ENCODE measurements at places on chromosomes 7 and 10.
A peak's percentile ranks its signal among the peaks of the same experiment; 100 is the strongest.

- DNase-seq: no peak
Observed at GRCh38 chr7:138212314-138212713, 136.1 kb downstream of the AKR1D1 start.

DNA sequence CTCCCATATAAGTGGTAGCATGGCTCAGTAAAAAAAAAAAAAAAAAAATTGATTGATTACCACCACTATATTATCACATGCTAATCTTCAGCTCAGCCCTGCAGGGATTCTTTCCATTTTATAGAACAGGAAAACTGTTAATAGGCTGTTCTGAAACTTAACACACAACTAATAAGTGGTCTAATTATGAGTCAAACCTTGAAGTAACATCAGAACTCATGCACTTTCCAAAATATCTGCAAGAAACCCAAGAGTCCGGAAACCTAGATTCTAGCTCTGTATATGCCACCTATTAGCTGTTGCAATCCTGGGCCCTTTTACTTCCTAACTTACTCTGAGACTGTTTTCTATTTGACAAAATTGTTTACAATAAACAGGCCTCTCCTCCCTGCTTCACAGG, 23.9 kb downstream of the SEM1 start:
- DNase-seq: no peak

DNA sequence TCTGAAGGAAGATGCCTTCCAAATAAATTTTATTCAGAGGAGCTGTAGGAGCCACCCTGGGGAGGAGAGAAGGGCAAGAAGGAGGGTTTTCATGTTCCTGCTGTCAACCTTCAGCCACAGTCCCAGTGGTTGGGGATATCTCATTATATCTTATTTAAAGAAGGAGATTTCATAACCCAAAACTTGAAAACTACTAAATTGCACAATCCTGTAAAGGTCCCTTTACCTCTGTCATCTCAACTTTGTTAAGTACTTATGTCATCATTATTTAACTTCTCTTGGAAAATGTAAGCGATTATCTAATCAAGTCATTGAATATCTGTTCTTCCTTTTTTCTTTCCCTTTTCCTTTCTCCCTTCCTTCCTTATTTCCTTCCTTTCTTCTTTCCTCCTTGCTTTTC, 794.5 kb upstream of the IGFBP3 start:
- no peak for DNase-seq

- DNase-seq: no peak
Observed at GRCh38 chr7:48875045-48875916, 49.1 kb upstream of the CDC14C start.

DNA sequence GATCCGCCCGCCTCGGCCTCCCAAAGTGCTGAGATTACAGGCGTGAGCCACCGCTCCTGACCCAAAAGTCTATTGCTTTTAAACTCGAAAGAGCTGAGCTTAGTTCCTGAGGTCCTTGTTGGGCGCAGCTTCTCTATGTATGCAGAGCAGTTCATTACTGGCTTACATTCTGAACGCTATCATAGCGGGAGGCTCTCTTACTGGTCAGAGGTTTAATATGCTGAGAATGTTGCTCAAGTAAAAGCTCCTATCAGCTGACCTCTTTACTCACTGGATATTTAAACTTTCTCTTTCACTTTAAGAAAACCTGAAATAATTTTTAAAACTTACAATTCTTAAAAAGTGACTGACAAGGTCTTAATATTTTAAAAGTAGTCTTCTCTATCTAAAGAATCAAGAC, 160.8 kb upstream of the WNT16 start:
- no peak for DNase-seq

GRCh38 chr7:75980430-75981202, 13.8 kb downstream of the TMEM120A start:
- no peak for DNase-seq

DNA sequence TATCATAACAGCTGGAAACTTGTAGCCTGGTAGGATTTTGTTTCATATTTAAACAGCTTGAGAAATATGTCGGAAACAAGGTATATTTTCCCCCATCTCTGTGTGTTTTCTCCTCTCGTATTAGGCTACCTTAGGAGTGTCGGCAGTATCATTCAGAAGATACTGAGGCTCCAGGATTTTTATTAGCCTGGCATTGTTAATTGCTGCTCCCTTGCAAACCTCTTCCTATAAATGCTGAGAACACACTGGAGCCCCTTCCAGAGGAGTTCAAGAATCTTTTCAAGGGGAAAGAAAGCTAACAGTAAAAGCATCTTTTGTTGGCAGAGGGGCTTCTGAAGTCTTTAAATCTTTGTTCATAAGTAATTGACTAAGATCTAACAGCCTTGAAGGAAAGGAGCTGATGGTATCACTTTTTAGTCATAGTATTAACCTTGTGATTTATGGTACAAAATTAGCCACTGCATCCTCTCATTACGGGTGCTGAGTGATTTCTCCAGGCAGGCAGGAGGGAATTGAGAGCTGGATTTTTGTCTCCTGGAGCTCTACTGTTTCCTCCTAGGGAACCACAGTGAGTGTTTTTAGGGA, 998.7 kb downstream of the LRMDA start:
- no peak for DNase-seq

GRCh38 chr10:109780997-109781396, 142.3 kb downstream of the XPNPEP1 start:
- no peak for DNase-seq

DNA sequence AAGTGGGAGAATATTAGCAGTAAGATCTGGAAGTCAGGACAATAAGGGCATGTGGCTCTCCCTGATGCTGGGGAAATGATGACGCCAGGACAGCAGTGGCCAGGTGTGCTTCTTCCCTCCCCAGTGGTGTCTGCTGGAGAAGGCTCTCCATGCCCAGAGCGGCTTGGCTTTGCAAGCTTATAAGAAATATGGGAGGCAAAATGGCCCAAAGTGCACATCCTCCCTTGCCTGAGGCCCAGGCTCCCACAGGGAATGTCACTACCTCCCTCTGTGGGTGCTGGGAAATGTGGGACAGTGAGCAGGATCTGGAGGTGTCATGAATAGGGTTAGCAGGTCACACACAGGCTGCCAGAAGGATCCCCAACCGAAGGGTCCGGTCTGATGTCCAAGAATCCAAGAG, 17.1 kb upstream of the ZNF488 start:
- DNase-seq: no peak

DNA sequence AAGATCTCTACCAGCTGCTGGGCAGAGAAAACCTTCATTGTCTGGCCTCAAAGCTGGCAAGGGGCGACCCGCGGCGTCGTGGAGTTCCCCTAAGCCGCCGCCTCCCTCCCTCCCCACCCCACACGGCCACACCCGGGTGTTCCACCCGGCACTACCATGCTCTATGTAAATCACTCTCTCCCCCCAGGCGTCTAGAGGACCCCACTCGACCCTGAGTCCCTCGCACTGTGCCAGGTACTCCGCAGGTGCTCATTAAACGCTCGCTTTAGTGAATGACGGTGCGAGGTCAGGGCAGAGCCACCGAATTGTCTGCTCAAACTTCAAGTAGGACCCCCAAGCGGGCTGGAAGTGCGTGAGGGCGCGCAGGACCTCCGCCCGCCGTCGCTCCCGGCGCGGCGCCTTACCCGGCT, 628 bp downstream of the PARP12 start:
- peak; percentile 70 for DNase-seq

GRCh38 chr7:111998326-111998725, 207.9 kb downstream of the DOCK4 start:
- no peak for DNase-seq

- no peak for DNase-seq
Observed at GRCh38 chr7:117402109-117402508, 25.2 kb downstream of the ASZ1 start.

DNA sequence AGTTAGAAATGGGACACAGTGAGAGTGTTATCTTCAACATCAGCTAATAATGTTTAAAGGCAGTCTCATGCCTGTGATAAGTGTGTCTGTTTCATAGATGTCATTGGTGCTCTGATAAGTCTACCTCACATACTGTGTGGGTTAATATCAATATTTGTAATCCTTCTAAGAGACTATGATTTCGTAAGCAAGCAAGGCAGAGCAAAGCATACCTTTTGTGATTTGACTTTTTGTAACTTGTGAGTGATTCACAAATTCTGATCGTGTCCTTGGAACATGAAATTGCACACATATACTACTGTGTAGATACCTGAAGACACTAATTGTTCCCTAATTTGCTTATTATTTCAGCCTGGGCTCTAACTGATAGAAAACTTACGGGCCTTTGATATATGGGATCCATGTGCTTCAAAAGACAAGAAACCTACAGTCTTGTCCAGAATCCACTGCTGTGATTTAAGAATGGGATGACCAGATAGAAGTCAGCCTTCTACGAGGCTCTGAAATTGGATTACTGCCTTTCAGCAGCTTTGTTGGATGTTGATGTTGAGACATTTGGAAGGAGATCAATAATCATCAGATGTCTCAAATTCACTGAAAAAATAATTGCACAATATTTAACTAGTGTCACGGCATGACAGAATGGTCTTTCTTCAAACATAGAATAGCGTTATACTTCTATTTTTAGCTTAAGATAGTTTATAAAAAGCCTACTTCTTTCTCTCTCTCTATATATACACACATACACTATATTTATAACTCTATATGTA, 63.2 kb upstream of the KLF6 start:
- no peak for DNase-seq

DNA sequence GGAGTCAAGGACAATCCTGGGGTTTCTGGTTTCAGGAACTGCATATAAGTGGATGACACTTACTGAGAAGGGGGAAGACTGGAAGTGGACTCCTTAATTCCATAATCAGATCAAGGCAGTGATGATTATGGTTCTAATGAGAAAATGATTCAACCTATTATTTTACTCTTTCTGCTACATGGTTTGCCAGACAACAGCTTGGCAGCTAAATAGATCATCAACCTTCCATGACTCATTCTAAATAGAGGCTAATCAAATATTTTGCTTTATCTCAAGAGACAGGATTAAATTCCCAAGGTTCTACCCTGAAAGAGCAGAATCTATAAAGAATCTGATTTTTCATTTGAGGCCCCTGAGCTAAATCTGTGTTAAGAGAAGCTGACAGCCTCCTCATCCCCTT, 46.3 kb downstream of the CNNM1 start:
- DNase-seq: no peak

DNA sequence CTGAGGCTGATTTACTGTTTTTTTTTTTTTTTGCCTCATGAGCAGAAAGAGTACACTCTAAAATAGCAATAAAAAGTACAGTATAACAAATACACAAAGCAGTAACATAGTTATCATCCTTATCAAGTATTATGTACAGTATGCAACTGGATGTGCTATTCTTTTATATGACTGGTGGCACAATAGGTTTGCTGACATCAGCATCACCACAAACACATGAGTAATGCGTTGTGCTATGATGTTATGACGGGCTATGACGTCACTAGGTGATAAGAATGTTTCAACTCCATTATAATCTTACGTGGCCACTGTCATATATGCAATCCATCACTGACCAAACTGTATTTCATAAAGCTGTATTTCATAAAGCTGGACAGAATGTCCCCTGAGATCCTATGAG, 189.2 kb upstream of the GLI3 start:
- no peak for DNase-seq

- no peak for DNase-seq
Observed at GRCh38 chr10:44724415-44725174, 186.5 kb upstream of the TMEM72 start.

DNA sequence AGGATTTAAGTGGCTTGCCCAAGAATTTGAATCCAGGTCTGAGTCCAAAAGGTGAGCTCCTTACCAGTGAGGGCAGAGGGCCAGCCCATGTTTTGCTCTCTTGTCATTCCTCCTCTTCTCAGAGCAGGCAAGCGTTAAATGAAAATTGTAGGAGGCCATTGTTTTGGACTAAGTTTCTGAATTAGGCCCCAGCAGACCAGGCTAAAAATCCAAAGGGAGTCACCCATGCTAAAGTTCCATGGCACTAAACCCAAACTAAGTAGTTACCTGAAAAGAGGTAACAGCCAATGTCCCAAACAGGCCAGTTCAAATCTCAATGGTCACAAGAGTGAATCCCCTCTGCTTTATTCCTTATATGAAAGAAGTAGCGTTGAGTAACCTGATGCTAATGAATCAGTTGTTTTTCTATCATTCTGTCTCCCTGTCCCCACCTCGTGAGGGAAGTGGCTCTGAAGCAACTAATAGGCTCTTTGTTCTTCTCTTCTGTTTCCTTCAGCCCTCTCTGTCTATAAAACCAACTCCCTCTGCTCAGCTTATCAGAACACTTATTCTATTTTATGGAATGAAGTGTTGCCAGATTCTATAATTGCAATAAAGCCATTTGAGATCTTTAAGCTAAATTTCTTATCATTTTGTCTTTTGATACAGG, 17.5 kb upstream of the CDH23 start:
- DNase-seq: no peak

GRCh38 chr7:147245274-147245673, 1128.7 kb downstream of the CNTNAP2 start:
- peak; percentile 5 for DNase-seq

- no peak for DNase-seq
Observed at GRCh38 chr10:15348579-15348978, 22.5 kb downstream of the FAM171A1 start.

DNA sequence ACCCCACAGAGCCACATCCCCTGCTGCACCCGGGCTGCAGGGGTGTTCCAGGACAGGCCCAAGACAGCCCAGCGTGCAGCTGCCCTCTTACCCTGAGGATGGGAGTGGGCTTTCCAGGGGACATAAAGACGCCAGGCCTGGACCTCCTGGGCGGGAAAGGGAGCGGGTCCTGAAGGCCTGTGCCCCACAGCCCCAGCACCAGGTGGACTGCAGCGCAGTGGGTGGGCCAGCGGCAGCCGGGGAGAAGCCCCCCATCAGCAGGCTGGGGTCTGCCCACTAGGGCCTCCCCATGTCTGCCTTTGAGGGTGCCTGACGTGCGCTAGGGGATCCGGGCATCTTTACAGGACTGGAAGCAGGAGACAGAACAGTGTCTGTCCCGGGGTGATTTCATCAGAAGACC, 22.6 kb upstream of the ZNF735 start:
- no peak for DNase-seq

- DNase-seq: no peak
Observed at GRCh38 chr10:123689880-123690279, 23.7 kb downstream of the GPR26 start.

GRCh38 chr10:128812000-128812399, 655.0 kb upstream of the MGMT start:
- no peak for DNase-seq

DNA sequence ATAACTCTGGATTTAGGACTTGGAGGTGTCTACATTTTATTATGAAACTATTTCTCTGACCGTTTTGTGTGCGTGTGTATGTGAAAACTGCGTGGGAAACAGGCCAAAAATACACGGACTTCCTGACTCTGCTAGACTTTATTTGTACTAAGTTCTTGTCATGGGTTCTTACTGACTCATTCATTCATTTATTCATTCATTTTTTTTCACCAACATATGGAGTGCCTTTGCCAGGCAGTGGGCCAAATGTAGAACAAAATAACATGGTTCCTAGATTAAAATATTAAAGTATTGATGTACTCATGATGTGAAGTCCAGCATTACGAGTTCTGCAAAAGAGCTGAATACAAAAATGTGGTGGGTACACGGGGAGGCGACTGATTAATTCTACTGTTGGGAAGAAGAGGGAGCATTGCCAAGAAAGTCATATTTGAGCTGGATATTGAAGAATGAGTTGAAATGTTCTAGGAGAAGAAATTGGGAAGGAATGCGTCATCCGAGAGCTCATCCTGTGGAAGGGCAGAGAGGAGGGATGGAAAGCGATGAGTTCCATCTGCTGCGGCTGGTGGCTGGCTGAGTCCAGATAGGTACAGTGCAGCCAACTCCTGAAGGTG, 24.6 kb downstream of the CACNB2 start:
- no peak for DNase-seq

All from CD4-positive, alpha-beta T cell treated with Interleukin-12 subunit alpha and Interleukin-12 subunit beta, for 1 hour (primary cell).